ENCODE measurements at places on chromosomes 12 and 14.

DNA sequence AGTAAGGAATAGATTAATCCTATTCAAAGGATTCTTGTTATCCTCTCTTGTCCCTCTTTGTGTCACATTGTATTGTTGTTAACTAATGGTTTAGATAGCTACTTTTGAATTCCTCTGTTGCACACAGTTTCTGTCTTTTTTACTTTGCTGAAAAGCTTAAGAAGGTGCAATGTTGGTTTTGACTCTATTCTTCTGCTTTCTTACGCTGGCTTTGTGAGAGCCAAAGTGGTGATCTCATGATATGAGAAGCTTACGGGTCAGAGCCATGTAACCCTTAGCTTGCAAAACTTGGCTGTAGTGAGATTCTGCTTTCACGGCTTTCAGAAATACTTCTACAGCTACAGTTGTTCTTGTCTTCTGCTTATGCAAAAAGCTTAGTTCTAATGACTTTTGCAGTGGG, 239.7 kb downstream of the TRHDE start:
- no peak for DNase-seq

DNA sequence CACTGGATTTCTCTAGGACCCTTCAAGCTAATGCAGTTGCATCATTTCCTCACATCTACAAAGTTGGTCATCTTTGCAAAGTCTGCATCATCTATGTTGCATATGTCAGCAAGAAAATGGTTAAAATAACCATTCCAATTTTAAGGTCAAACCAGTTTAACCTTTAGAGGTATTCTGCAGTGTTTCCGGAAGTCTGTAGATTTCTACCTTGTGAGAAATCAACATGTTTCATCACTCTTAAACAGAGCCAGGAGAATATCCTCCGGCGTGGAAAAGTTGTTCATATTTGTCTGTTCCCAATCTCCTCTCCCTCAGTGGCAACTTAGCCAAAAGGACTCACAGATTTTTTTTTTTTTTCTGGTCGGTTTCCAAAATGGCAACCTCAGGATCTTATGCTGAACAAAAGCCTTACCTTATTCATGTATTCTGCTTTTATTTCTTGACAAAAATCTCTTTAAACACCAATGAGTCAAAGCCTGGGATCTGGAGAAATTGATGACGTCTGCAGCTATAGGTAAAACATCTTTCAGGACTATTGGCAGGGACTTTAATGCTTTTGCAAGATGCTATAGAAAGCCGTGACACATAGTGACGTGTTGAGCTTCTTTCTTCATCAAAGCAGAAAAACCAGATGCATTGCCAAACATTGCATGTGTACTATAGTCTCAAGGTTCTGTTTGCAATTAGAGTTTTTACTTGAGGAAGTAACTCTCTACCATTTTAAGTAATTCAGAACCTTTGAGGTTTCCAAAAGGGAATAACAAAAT, 16.0 kb upstream of the CDK17 start:
- DNase-seq, result no peak

DNA sequence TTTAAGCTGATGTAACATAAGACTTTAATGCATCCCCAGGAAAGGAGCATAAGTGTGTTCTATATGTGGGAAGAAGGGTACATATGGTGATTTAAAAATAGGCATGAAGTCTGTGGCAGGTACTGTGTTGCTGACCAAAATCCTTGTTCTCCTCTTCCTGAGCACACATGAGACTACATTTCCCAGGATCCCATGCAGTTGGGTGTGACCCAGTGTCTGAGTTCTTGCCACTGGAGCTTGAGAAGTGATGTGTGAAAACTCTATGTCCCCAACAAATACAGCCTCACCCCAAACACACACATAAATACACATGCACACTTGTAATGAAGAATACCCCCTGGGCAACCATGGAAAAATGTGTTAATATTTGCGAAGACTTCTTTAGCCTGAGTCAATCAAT, 8.5 kb upstream of the SMIM10L1 start:
- DNase-seq, result no peak

DNA sequence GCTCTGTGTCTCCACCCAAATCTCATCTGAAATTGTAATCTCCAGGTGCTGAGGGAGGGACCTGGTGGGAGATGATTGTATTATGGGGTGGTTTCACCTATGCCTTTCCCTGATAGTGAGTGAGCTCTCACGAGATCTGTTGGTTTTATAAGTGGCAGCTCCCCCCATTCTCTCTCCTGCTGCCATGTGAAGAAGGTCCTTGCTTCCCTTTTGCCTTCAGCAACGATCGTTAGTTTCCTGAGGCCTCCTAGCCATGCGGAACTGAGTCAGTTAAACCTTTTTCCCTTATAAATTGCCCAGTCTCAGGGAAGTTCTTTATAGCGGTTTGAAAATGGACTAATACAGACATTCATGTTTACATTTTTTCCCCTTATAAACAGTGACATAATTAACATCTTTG, 36.1 kb downstream of the PELI2 start:
- no peak for DNase-seq

DNA sequence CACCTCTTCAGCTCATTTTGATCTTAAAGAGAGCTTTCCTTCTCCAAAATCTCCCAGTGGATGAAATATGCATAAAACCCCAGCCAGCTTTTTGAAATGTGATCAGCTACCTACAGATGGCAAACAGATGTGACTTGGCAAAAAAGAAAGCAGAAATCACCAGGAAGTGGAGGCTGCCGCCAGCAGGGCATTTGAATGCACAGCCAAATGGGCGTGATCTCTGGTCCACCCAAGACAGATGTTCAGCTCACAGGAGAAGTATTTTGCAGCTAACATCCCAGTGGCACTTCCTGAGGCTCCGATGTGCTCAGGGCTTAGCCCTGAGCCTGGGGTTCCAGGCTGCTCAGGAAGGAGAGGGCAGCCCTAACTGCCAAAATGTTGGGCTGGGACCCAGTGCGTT, 78.3 kb downstream of the LGMN start:
- no peak for DNase-seq

- DNase-seq, result no peak
Measured at GRCh38 chr12:117564881-117565280, 203.5 kb upstream of the NOS1 start.

DNA sequence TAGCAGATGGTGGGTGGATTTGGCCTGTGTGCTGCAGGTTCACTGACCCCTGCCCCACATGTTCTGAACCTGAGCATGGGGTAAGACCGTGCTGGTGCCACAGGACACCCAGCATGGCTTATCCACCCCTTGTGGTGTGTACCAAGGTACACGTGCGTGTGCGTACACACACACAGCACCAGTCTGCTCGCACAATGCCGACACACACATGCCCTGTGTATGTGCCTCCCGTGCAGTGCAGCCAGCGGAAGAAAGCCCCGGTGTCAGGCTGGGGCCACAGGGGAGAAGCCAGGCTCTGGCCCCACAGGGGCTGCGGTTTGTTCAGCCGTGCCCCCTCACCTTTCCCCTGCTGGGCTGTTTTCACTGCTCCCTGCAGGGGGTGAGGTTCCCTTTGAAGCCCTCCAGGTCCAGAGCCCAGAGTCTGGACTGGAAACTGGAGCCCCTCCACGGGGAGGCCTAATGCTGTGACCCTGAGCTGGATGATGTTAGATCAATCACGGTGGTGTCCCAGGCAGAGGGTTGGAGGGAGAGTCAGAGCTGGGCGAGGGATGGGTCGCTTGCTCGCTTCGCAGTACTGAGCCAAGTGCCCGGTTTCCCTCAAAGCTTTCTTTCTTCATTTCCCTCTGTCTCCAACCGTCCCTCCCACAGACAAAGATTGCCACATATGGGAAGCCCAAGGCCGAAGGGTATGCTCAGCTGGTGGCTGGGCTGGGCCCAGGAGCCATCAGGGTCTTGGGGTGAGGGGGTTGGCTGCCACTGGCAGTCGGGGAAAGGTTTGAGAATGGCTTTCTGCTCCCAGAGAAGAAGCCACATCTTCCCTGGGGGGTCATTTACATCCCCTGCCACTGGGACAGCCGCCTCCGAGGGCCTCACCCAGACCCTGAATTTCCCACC, 6.2 kb downstream of the DTX1 start:
- no peak for DNase-seq

DNA sequence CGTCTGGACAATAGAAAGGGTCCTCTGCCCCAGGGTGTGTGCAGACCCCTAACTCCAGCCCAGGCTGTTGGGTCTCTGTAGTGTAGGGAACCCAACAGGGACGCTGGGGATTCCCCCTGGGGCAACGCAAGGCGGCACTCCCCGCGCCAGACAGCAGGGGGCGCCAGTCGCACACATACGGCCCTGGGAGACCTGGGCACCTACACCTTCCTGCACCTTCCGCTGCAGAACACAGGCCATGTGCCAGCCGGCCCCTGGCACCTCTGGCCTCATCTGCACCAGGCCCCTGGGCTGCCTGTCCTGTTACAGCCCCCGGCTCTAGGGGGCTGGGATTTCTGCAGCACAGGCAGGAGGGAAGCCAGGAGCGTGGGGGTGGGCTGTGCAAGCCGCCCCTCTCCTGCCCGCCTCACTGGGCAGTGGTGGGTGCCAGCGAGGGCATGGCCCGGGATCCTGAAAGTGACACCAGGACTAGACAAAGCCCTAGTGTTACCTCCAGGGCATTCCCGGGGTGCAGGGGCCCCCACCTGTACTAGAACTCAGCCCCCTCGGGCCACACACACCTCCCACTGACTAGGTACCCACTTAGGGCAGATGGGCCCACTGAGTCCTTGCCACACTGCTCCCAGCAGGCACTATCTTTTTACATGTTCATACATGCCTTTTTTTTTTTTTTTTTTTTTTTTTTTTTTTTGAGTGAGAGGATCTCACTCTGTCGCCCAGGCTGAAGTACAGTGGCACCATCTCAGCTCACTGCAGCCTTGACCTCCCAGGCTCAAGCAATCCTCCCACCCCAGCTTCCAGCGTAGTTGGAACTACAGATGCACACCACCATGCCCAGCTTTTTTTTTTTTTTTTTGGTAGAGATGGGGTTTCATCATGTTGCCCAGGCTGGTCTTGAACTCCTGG, 37.5 kb downstream of the CCNK start:
- peak; percentile 83 for DNase-seq

- no peak for DNase-seq
Measured at GRCh38 chr12:16043480-16043879, 132.3 kb downstream of the DERA start.

DNA sequence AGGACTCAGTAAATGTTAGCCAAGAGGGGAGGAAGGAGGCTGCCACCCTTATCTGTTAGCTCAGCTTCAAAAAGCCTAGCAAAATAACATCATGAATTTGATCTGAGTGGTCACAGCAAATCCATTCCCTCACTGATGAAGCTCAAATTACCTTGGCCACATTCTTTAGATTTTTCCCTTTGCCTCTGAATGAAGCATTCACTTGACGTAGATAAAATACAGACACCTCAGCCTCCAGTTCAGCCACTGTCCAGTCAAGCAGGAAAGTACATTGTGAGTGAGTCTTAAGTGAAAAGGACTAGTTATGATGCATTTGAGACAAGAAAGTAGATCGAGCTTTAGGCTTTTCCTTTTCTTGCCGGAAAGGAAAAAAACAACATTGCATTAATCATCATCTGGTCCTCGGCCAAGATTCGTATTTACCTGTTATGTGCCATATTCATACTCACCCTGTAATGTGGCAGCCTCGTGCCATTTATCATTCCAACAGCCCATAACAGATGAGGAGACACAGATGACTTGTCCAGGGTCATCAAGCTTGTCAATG, 146.5 kb downstream of the ETV6 start:
- no peak for DNase-seq

GRCh38 chr14:59688224-59689170, 111.9 kb upstream of the CCDC175 start:
- DNase-seq, result no peak

DNA sequence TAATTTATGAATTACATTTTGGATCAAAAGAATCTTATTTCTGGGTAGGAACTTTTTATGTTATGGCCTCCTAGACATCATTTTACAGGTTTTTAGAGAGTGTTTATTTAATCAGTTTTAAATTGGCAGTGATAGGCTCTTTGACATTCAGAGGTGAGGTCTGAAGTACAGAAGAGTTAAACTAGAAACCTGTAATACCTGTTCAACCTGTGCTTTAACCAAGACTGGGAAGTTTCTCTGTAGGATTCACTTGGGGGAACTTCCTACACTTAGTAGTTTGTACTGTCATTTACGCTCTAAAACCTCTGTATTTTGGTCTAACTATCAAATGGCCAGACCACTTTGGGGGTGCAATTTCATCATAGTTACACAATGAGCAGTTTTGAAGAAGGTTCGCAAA, 35.9 kb downstream of the PLEKHA5 start:
- no peak for DNase-seq

DNA sequence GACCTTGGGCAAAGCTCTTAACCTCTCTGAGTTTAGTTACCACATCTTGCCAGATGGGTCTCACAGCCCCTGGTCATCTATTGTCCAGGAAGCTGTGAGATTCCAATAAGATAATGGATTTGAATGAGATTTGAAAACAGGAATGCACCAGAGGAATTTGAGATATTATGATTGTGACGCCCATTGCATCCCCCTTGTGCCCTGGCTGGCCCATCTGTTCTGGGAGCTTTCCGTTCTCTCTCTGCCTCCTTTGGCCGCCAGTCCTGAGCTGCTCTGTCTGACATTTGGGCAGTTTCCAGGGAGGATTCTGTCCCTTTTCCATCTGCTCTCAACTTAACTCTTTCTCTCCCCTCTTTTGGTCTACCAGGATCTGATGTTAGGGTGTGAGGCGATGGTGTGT, 24.6 kb downstream of the SRRM4 start:
- no peak for DNase-seq

GRCh38 chr12:93223440-93224426, 154.0 kb upstream of the NUDT4 start:
- no peak for DNase-seq

DNA sequence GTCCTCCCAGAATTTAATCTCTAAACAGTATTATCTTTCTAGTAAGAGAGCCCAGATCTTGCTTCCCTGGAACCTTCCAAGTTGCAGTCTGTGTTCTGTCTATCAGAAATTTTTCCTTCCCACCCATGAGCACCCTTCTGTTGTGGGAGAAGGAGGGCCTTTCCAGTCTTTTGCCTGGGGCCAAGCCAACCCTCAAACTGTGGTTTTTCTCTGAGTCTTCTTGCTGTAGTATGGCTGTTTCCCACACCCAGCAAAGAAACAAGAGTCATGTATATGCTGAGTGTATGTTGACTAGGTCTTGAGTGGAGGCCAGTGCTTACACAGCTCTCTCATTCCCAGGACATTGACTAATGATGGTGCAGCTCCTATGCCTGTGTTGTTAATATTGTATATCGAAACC, 104.5 kb downstream of the TGFB3 start:
- DNase-seq, result no peak

- DNase-seq, result peak; percentile 71
Measured at GRCh38 chr14:73771848-73772638, 57.9 kb upstream of the PNMA1 start.

DNA sequence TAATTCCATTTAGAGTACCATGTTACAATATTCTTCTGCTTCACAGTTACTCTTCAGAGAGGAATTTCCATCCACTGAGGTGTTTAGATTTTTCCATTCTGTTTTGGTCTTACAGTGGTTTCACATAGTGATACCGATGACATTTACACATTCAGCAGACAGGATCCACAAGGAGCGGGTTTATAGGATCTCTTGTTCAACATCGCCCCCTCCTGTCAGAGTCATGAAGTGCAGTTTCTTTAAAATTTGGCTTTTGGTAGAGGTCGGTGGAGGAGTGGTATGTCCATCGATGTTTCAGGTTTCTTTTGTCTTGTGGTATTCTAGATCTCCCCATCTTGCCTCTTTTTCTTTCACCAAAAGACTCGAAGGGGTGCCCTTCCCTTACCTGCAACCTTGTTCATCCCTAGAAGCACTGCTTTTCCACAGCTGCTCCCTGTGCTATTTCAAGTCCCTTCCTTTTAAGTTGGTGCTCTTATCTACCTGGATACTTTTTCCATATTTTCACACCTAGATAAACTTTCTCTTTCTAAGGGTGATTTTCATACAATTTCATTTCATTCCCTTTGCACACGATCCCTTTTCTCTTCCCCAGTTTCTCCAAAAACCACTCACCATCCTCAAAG, 181.3 kb downstream of the ITPR2 start:
- DNase-seq, result no peak

GRCh38 chr14:54306806-54307205, 90.0 kb upstream of the CDKN3 start:
- no peak for DNase-seq
